Activated naive CD4-positive, alpha-beta T cell treated with anti-CD3 and anti-CD28 coated beads for 36 hours (primary cell): ENCODE measurements at places on chromosomes 13 and 19.

DNA sequence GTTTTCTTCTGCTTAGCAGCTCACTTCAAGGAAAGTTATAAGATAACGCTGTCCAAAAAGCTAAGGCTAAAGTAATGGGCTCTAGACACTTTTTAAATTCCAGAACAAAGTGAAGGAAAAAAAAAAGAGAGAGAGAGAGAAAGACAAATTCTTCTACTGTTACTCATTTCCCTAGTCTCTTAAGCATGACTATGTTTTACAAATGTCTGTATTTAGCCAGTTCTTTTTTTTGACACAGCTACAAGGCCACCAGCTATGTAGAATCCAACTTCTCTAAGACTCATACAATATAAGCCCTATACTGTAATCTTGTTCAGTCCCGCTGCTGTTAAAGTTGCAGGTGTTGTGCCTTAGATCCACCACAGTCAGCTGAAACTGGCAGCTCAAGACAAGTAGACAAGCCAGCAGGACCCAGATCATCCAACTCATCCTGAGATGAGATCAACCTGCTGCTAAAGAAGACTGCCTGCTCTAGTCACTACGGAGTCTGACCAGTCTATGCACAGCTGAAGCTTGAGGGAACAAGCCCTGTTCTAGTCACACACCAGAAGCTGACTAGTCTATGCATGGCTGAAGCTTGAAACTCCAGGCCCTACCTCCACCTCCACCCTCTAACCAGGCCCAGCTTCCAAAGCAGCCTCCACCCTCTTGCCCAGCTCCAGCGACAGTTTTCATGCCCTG is 10.3 kb upstream of the ZNF83 start:
- DNase-seq, result no peak

GRCh38 chr13:76383676-76384461 is 502.3 kb downstream of the KCTD12 start:
- DNase-seq, result no peak

GRCh38 chr13:23865906-23866305 is 23.3 kb downstream of the MIPEP start:
- DNase-seq, result no peak

GRCh38 chr19:54248016-54248601 is 5.5 kb upstream of the LILRA6 start:
- DNase-seq, result peak; percentile 77

GRCh38 chr13:28653111-28653510 is 5.8 kb upstream of the POMP start:
- DNase-seq, result no peak

DNA sequence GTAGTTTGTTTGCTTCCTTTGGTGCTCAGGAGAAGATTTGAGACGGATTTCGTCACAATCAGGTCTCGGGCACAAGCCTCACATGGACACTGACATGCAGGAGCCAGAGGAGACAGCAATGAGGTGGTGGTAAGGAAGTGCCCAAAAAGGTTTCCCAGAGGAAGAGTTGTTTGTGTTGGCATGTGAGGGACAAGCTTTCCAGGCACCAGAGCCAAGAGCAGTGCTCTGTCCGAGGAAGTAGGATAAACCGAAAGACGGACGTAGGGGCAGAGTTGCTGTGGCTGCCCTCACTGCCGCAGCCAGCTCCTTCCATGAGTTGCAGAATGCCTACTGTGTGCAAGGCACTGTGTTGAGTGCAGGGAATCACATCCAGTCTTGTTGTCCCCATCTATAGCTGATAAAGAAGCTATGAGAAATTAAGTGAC is 27.7 kb downstream of the SAE1 start:
- no peak for DNase-seq

GRCh38 chr13:113810640-113811039 is 51.6 kb downstream of the TMEM255B start:
- no peak for DNase-seq

DNA sequence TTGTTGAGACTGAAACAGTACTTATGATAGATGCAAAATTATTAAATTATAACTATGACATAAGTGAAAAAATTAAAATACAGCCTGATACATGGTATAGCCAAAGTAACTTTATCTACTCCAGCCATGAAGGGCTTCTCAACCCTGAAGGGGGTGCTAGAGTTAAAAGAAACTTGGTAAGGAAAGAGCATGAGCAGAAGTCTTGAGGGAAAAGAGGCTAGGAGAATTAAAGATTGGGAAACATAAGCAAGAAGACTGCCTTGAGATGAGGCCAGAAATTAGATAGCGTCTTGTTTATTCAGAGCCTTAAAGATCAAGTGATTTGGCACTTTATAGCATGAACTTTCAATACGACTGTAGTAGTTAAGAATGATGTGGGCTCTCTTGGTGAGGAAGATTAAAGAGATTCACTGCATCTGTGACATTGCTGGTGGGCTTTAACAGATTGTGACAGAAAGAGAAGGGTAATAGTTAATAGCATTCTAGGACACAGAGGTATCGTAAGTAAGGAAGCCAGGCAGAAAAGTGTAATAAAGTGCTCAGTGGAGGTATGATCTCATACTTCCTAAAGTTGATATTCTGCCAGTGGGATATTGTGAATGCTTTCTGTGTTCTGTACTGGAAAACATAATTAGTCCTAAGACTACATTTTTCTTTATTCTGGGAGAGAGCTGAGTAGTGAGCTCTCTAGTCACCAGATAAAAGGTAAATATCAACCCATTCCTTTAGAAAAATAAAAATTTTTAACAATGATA is 385.4 kb upstream of the PRR20A start:
- no peak for DNase-seq

DNA sequence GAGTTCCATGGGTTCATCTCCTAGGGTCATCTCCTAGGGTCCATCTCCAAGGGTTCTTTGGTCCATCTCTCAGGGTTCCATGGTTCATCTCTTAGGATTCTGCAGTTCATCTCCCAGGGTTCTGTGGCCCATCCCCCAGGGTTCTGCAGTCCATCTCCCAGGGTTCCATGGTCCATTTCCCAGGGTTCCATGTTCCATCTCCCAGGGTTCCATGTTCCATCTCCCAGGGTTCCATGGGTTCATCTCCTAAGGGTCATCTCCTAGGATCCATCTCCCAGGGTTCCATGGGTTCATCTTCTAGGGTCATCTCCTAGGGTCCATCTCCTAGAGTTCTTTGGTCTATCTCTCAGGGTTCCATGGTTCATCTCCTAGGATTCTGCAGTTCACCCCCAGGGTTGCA is 4.9 kb downstream of the TMEM59L start:
- DNase-seq, result no peak

DNA sequence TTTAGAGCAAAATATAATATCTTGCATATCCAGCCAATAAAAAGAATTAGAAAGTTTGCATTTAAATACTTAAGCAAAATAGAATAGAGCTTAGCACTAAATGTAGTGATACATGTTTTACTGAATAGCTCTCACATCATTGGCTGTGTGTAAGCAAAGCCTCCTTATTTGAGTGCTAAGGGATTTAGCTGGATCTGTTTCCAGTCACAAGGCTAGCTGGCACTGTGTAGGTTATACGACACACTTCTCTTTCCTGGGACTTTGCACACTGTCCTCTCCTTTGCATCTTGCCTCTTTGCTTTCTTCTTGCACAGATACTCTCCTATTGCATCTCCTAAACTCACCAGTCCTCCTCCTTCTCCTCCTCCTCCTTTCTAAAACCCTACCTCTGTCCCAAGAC is 423.8 kb downstream of the KLF5 start:
- no peak for DNase-seq

DNA sequence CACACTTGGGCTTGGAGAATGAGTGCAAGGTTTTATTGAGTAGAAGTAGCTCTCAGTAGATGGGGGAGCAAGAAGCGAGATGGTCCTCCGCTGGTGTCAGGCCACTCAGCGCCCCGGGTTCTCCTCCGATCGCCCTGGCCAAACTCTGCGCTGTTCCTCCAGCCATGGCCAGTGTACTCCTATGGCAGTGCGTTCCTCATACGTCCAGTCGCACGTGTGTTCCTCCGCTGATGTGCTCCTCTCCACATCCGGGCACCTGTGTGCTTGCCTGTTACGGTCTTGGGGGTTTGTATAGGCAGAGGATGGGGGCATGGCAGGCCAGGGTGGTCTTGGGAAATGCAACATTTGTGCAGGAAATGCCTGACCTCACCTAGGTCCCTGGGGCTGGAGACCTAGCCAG is 1899.4 kb downstream of the PCDH9 start:
- DNase-seq, result no peak
